ENCODE measurements at places on chromosomes 7 and 10.
A peak's percentile ranks its signal among the peaks of the same experiment; 100 is the strongest.

DNA sequence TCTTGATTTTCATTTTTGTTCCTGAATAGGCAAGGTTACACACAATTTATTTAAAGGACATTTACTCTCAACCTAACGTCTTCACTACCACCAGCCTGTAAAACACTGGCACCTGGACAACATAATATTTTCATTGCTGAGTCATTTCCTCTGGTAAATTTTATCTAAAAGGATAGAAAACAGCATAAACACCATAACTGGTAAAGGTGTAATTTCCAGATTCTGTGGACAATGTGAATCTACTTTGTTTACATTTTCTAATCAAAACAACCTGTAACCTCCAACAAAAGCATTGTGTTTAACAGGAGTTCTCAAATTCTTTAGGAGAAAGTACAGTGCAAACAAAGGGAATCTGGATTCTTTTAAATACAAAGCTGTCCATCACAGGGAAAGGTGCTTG, 472.0 kb upstream of the AKR1E2 start:
- DNase-seq, result no peak

DNA sequence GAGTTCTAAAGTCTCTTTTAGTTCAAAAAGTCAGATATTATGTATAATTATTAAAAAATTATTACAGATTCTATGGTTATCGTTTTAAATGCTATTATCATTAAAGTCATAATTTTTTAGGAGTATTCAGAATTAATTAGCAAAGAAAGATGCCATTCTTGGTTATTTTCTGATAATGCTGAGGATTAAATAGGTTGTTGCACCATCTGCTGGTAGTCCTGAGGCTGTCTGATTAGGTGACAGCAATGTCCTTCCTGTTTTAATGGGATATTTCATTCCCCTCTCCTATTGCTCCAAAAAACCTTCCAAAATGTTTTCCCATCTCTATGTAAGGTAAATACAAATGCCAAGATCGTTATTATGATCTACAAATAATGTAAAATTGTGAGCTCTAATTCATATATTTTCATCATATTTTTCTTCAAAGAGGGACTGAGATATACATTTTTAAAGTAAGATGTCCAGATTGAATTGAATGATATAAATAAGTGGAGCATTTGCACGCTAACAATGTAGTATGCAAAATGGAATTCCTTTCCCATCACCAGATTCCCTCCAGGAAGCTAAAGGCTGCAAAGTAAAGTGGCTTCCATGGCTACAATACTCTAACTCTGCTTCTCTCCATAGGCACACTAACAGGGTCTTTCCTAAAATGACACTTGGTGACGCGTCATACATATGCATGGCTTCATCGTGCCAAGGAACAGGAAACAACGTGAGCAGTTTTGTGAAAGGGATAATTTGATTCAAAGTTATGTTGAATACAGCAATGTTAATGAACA, 58.8 kb upstream of the AKR1E2 start:
- DNase-seq, result no peak

GRCh38 chr10:44864051-44864450, 47.1 kb upstream of the TMEM72 start:
- no peak for DNase-seq

- DNase-seq, result no peak
These were observed 56.7 kb upstream of the GTF2IRD1 start for GRCh38 chr7:74396993-74397392.

- DNase-seq, result no peak
These were observed 28.9 kb upstream of the BMPR1A start for GRCh38 chr10:86727470-86727869.

GRCh38 chr10:60185421-60185820, 204.3 kb downstream of the ANK3 start:
- no peak for DNase-seq

- no peak for DNase-seq
These were observed 20.8 kb upstream of the SDHAF3 start for GRCh38 chr7:97096661-97097060.

GRCh38 chr7:30852744-30853288, 58.8 kb upstream of the AQP1 start:
- no peak for DNase-seq

DNA sequence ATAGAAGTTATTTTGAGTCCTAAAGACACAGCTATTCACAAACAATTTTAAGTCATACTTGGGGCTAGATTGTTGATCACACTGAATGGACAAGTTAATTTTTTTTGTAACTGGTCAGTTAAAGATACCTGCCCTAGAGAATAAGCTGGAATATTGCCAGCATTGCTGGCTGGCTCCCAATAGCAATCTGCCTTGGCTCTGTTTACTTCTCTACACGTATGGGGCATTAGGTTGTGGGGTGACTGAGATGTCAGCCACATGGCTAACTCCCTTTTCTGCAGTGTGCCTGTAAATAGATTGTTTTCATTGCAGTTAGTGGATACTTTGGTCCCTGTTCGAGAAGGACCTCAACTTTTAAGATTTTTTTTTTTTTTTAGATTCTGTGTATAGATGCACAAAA, 128.2 kb downstream of the SEMA3E start:
- DNase-seq, result no peak

GRCh38 chr10:102868911-102869257, 386 bp upstream of the AS3MT start:
- DNase-seq, result no peak

- DNase-seq, result no peak
These were observed 88.0 kb upstream of the INSIG1 start for GRCh38 chr7:155209478-155210319.

- DNase-seq, result no peak
These were observed 29.2 kb upstream of the NPFFR1 start for GRCh38 chr10:70312972-70313371.

DNA sequence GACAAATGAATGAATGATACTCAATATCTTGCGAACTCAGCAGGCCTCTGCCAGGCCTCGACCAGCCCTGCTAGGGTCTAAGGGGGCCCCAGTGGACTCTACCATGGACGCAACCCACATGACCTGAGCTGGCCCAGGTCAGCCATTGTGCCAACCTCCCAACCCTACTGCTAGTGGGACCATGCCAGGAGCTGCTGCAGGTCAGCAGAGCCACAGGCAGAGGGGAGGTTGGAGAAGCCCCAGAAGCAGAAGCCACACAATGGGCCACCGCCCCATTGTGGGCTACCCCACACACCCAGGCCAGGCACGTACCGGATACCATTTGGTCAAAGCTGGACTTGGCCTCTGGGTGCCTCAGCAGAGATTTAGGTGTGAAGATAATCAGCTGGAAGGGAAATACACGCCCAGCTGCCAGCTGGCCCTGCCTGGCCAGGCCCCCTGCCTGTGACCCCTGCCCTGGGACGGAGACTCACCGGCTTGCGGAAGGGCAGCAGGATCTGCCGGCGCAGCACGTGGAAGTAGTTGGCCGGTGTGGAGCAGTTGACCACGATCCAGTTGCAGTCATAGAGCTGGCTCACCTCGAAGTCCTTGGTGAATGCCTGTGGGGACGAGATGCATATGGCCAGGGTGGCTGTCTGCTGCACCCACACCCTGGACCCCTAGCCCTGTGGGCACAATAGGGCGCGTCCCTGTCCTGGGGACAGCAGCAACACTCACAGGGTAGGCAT, 24.5 kb downstream of the OGDHL start:
- no peak for DNase-seq

DNA sequence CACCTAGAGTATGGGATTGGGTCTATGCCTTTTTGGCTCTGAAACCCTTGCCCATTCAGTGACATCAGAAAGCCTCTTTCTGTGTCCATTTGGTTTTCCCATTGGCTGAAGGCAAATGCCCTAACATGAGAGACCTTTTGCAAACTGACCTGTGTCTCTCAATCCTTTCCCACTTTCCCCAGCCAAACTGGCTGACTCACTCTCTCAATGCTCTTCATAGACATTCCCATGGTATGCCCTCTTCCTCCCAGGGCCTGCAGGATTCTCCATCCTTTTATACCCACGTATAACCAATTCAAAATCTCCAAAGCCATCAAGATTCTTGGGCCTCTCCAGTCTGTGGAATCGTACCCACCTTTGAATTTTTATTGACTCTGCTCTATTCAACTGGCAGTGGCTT, 563.3 kb downstream of the GATA3 start:
- DNase-seq, result no peak

- no peak for DNase-seq
These were observed 185.4 kb upstream of the FOXP2 start for GRCh38 chr7:114229246-114229645.

DNA sequence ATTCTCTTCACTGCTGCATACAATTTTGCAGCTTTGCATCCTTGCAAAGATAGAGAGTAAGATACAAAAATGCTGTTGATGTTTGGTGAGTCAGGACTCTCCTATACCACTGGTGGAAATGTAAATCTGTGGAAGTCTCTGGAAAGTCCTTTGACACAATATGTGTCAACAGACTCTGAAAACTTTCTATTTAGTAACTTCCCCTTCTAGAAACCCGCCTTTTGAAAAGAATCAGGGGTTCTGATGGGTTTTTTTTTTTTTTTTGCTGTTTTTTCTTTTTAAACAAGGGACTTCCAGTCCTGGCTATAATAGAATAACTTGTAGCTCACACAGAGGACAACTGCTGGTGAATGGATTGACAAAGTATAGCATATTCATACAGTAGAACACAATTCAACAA, 16.4 kb downstream of the NOD1 start:
- no peak for DNase-seq

GRCh38 chr7:129098409-129099084, 43.6 kb upstream of the TNPO3 start:
- DNase-seq, result no peak

DNA sequence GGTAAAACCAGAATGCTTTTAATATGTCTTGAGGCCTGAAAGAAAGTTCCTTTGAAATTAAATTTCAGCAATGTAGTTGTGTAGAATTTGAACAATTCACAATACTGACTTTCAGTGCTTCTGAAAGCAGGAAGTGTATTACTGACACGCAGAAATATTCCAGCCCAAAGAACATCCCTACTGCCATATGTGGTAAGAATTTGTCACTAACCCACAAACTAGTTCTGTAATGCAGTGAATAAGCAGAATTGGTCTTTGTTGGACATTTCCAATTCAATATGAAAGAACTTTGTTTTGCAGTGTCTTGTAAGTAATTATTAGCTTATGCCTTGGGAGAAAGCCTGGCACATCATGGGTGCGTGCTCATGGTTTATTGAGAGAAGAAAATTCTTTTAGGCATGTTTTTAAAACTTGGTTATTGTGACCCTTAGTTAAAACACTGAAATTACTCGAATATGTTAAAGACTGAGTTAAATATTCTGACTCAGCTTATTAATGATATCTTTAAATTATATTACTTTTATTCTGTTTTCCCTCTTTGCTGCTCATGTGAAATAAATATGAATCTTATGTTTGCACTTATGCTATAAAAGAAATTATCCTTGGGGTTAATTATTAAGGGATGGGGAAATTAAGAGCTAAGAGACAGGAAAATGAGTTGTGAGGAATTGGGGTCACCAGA, 33.4 kb downstream of the PTPN12 start:
- DNase-seq, result no peak

GRCh38 chr7:158407581-158408317, 179.9 kb downstream of the PTPRN2 start:
- DNase-seq, result no peak

GRCh38 chr10:65350611-65351010, 1575.2 kb upstream of the LRRTM3 start:
- no peak for DNase-seq

- no peak for DNase-seq
These were observed 72.5 kb downstream of the C10orf90 start for GRCh38 chr10:126598009-126598408.

- DNase-seq, result no peak
These were observed 68.9 kb downstream of the PLCE1 start for GRCh38 chr10:94062611-94063010.

DNA sequence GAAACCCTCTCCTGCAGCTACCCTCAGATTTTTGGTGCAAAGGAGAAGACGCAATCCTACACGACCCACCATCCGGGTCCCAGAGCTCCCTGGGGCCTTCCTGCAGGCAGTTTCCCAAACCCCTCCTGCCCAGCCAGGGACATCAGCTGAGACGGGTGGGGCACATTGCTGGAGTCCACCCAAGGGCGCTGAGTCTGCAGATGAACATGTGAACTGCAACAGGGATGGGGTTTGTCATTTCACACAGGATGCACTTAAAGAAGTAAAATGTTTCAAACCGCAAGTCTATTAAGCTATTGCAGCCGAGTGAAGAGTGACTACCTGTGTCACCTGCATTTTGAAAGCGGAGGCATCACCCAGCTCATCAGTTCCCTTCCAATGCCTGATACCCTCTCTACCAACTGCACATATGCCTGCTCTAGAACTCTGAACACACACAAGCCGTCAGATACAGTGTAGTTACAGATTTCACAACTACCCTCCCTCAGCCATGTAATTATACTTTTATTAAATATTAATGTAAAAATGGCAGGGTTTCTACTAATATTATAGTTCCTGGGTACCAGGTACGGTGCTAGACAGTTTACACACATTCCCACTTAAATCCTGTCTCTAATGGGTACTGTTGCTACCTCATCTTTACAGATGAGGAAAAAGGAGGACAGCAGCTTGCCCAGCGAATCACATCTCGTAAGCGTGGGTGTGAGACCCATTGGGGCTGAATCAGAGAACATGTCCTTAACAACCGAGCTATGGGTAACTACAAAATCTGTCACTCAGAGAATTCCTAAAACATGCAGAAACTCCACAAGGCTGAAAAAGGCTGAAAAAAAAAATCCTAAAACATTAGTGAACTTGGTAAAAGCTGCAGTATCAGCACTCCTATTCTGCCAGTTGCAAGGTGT, 71.2 kb downstream of the GRB10 start:
- DNase-seq, result no peak

- DNase-seq, result peak; percentile 73
These were observed 512 bp downstream of the OSBPL3 start for GRCh38 chr7:24979470-24979862.

DNA sequence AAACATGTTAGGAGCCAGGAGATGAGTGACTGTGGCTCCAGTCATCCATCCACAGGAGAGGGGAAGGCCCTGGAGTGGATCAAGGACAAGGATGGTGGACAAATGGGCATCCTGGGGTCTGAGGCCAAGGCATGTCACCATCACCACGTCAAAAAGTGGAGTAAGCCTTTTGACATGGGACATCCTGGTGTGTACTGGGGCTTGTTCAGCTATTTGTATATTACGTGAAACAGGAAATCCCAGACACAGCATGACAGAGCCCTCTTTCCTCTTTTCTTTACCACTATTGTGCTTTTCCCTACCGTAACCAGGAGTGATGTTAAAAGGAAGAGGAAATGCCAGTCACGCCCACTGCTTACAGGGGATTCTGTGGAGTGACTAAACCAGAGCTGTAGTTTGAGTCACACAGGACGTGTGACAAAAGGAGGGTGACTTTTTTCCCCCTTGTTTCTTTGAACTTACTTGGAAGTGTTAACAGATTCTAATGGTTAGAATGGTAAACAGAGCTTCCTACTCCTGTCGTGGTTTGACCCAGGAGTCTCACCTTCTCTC, 15.4 kb downstream of the ACSL5 start:
- no peak for DNase-seq

- DNase-seq, result no peak
These were observed 313.9 kb upstream of the GLI3 start for GRCh38 chr7:42550706-42551470.
